ENCODE measurements at places on chromosomes 12 and 14.

DNA sequence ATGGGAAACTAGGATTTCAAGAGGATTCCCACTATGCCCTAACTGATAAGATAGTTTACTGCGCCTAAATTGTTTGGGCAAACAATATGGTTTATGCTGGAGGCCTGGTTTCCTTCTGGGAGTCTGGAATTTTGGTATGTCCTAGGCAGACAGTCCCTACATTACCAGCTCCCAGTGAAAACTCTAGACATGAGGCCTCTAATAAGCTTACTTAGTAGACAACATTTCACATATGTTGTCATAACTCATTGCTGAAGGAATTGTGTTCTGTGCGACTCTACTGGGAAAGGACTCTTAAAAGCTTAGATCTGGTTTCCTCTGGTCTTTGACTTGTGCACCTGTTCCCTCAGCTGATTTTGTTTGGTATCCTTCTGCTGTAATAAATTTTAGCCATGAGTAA is 18.0 kb upstream of the PRPF39 start:
- no peak for DNase-seq

GRCh38 chr12:59570145-59570544 is 25.7 kb upstream of the SLC16A7 start:
- DNase-seq: no peak

GRCh38 chr14:55092341-55092740 is 36.7 kb upstream of the LGALS3 start:
- DNase-seq: no peak

- no peak for DNase-seq
Observed at GRCh38 chr14:102759456-102760187, 17.6 kb upstream of the TRAF3 start.

- DNase-seq: no peak
Observed at GRCh38 chr12:112285600-112286401, 96.4 kb downstream of the HECTD4 start.

- no peak for DNase-seq
Observed at GRCh38 chr12:108236366-108236765, 102.7 kb downstream of the CMKLR1 start.

- no peak for DNase-seq
Observed at GRCh38 chr12:52370926-52371608, 3.8 kb upstream of the KRT85 start.

- DNase-seq: peak; percentile 4
Observed at GRCh38 chr14:65044596-65044959, 57.7 kb downstream of the MAX start.

Data from CD4-positive, alpha-beta T cell treated with Interleukin-17A for 1 hour (primary cell).